Adrenal gland (tissue), 19 donors: ENCODE measurements at places on chromosomes 3 and 15.
A peak's percentile ranks its signal among the peaks of the same experiment; 100 is the strongest.

GRCh38 chr15:93164409-93164808 is 75.4 kb upstream of the RGMA start:
- H3K27ac ChIP-seq = no peak overlapping the region
- H3K36me3 ChIP-seq = no peaks in the 10 kb centered on the region
- DNase-seq = no peak

DNA sequence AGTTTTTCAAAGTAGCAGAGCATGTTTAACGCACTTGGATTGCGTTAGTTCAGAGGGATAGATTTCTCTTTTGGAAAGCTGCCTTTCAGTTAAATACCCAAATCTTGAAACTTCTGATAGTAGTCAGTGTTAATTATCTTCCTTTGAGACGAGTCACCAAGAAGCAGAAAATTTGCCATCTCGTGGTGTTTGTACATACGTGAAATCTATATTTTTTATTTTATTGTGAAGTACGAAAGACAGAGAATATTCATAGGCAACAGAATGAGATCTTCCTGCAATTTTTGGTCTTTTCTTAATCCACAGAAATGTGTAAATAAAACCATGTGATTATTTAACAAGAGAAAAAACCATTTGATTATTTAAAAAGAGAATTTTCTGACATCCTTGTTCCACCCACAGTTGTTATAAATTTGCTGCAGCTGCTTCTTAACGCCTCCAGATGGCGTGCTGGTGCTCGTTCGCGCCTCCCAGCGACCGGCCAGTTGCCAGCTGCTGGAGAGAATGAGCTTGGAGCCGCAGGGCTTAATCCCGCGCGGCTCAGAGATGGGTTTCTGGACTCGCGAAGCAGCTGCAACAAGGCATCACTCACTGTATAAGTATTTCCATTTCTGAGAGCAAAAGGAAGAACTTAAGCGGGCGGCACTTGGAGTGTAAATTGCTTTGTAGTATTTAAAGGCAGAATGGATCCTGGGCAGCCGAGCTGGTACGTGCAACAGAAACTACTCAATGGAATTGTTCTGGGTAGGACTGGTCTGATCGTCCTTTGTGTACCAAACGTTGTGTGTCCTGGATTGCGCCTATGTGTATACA is 10.5 kb upstream of the SLITRK3 start:
- H3K4me3 ChIP-seq = no peak overlapping the region
- DNase-seq = peak; percentile 67
- no peaks in the 10 kb centered on the region for H3K4me1 ChIP-seq
- H3K27me3 ChIP-seq = peaks cover 19% of the 10 kb centered on the region
- no peaks in the 10 kb centered on the region for H3K36me3 ChIP-seq

DNA sequence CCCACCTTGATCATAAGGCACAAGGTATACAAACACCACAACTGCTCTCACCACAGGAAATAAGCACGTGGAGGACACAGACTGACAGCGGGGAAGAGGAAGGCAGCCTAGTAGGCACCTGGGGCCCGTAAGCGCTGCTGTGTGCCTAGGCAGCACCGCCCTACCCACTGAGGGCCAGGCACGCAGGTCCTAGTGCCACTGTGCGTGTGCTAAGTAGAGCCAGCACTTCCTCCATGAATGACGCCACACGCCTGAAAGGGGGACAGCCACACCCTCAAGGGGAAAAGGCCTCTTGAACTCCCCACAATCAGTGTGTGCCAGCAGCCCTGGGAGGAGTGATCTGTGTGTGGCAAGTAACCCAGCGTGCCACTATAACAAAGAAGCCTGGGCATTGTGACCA is 73.0 kb downstream of the ATP1B3 start:
- no peaks in the 10 kb centered on the region for H3K27me3 ChIP-seq
- H3K27ac ChIP-seq = no peak overlapping the region
- no peaks in the 10 kb centered on the region for H3K36me3 ChIP-seq

- DNase-seq = no peak
- peaks cover 5% of the 10 kb centered on the region for H3K4me1 ChIP-seq
- H3K4me3 ChIP-seq = no peak overlapping the region
- H3K27me3 ChIP-seq = no peaks in the 10 kb centered on the region
Observed at GRCh38 chr15:64536244-64536836, 76.0 kb downstream of the ZNF609 start.

DNA sequence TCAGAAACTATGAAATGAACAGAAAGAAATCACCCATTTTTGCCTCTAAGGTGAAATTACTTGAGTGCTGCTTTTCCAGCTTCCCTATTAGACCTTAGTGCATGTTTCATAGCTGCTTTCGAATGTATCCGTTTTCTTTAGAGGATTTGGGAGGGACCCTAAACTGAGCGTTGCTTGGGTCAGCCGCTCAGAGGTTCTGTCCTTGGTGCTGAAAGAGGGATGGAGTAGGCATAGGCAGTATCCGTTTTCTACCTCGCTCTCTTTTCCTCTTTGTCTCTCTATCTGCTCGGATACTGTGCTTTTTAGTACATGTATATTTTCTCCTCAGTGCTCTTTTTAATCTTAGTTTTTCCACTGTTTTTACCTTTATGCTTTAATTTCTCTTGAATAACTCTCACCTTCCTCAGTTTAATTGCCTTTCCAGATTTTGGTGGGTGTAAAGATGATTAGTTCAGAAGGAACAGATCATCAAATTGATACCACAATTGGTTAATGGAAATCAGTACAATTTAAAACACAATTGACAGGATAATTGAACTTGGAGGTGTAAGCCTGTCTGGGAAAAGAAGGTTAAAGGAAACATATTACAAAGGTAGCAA is at the start of gene DRD3:
DRD3 (minus strand) TSS at position 283 of the 599 bp plus-strand sequence. CDS start 7,060 bp downstream, outside the sequence.
- H3K4me1 ChIP-seq = no peaks in the 10 kb centered on the region
- H3K27me3 ChIP-seq = no peaks in the 10 kb centered on the region
- H3K4me3 ChIP-seq = no peak within 1 kb of the TSS
- no peak within 1 kb of the TSS for H3K27ac ChIP-seq
- DNase-seq = no peak

DNA sequence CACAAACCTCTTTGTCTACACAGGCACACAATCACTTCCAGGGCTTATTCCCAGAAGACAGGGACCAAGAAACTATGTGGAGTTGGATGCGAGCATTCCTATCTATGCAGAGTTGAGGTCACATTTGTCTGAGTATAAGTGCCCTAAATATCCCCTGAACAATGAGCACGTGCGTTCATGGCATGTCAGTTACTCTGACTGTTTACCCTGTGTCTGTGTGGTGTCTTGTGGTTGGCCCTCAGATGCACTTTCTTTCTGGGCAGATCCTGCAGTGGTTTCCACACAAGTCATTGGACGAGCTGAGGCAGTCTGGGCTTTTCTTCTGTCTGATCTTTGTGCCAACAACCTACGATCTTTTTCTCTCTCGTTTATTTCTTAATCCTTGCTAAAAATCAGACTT is 134.5 kb downstream of the FBN1 start:
- no peaks in the 10 kb centered on the region for H3K4me1 ChIP-seq
- no peaks in the 10 kb centered on the region for H3K27me3 ChIP-seq
- no peak overlapping the region for H3K27ac ChIP-seq
- H3K4me3 ChIP-seq = no peak overlapping the region
- H3K36me3 ChIP-seq = no peaks in the 10 kb centered on the region

- peaks cover 9% of the 10 kb centered on the region for H3K4me1 ChIP-seq
- H3K4me3 ChIP-seq = no peak overlapping the region
- H3K27me3 ChIP-seq = no peaks in the 10 kb centered on the region
- H3K36me3 ChIP-seq = no peaks in the 10 kb centered on the region
Observed at GRCh38 chr3:16490062-16490619, 23.4 kb downstream of the RFTN1 start.

DNA sequence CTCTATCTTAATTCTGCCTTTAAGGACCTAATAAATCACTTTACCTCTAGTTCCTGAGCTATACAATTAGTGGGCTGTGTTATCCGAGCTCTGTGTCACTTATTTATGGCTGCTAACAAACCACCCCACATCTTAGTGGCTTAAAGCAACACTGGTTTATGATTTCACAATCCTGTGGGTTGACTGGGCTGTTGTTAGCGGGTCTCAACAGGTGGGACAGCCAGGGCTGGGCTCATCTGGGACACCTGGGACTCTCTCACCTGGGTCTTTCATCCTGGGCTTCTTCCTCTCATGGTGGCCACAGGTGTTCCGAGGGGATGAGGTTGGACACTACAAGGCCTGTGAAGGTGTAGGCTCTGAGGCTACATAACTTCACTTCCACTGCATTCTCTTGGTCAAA is 35.8 kb upstream of the CHST2 start:
- H3K27ac ChIP-seq = no peak overlapping the region
- H3K4me3 ChIP-seq = no peak overlapping the region
- no peaks in the 10 kb centered on the region for H3K27me3 ChIP-seq
- no peaks in the 10 kb centered on the region for H3K4me1 ChIP-seq

DNA sequence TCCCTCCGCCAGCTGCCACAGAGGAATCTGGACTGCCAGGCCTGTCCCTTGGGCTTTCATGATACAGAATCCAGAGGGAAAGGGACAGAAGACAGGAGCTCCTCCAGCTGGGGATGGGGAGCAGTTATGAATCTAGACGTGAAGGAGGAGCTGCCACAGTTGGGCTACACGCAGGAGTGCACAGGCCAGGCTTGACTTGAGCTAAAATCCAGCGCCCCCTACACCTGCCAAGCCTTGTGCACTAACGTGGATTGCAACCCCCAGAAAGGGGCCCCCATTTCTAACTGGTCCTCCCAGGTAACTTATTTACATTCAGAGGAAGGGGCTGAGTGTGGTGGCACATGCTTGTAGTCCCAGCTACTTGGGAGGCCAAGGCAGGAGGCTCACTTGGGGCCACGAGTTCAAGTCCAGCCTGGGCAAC is 14.3 kb downstream of the KLHL6 start:
- H3K27me3 ChIP-seq = no peaks in the 10 kb centered on the region
- DNase-seq = no peak
- no peak overlapping the region for H3K4me3 ChIP-seq
- H3K36me3 ChIP-seq = no peaks in the 10 kb centered on the region

GRCh38 chr3:197949778-197950676 is at the start of gene RPL35A:
Gene RPL35A, plus strand, starts transcription at chr3:197950190. Its CDS starts 778 bp downstream, at chr3:197950968.
- no peaks in the 10 kb centered on the region for H3K27me3 ChIP-seq
- H3K4me3 ChIP-seq = peak within 1 kb of the TSS; percentile 46
- H3K4me1 ChIP-seq = peaks cover 52% of the 10 kb centered on the region
- peak; percentile 90 for DNase-seq
